Left lobe of liver (tissue), 2 donors: ENCODE measurements at places on chromosomes 2 and 18.

DNA sequence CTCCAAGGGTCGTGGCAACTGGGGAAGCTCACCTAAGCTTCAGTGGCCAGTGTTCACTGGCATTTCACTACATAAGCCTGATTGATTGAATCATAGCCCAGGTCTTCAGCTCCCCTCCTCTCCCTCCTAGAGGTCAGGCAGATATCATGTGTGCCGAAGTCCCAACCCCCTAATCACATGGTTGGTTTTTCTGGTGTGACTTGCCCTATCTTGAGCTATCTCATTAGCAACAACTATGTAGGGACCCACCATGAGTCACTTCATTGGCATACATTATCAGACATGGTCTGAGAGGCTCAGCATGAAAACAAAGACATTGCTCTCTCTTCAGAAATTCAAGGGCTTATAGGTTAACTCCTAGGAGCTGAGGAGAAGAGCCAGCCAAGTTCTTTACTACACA is 76.8 kb downstream of the LYPD1 start:
- no peak for DNase-seq

- no peak for DNase-seq
Observed at GRCh38 chr2:145905371-145905770, 1385.5 kb upstream of the ZEB2 start.

DNA sequence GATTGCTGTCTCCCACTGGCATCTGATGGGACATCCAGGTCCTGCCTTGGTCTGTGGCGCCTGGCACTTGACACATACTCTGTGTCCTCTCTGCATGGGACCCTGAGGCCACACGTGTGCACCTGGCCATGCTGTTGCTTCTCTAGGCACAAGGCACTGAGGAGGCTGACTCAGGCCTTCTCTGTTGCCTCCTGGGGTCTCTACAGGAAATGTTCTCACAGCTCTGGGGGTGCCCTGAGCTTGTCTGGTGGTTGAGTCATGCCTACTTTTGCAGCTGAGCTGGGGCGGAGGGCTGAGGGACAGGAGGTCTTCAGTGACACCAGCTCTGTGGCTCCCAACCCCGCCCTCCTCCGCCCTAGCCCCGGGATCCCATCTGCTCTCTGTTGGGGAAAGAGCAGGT is 207.0 kb upstream of the HS6ST1 start:
- DNase-seq = no peak

- DNase-seq = no peak
Observed at GRCh38 chr2:175854665-175855064, 147.4 kb downstream of the LNPK start.

DNA sequence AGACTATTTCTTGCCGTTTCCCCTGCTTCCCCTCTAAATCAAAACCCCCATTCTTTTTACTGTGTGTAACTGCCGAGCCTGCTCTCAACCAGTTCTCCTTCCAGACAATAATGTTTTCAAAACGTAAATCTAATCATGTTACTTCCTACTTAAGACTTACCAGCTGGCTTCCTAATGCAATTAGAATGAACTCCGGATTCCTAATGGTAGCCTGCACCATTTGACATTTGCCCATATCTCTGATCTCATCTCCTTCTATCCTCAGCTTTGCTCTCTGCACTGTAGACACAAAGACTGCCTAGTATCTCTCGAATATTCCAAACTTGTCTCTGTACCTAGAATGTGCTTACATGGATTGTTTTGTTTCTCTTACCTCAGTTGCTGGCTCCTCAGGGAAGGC is 12.9 kb downstream of the TTL start:
- DNase-seq = no peak

DNA sequence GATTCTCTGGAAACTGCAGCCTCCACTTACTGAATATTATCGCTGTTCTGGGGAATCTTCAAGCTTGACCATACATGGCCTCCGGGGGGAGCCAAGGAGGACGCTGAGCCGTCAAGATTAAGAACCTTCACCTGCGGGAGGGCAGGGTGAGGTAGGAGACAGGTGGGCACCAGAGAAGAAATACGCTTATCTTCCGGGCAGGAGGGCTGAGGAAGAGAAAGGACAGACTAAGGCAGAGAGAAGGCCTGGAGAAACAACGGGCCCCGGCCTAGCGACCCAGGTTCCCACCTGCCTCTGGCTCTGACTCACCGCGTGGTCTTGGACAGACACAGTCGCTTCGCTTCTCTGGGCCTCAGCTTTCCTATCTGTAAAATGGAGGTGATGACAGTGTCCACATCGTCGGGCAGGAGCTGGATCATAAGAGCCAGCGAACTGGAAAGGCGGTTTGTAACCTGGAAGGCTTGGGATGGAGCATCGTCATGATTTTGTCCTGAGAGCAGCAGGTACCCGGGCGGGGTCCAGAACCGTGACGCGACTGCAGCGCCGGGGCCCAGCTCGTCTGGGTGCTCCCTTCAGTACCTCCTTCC is 659 bp downstream of the ZNF142 start:
- no peak for DNase-seq

DNA sequence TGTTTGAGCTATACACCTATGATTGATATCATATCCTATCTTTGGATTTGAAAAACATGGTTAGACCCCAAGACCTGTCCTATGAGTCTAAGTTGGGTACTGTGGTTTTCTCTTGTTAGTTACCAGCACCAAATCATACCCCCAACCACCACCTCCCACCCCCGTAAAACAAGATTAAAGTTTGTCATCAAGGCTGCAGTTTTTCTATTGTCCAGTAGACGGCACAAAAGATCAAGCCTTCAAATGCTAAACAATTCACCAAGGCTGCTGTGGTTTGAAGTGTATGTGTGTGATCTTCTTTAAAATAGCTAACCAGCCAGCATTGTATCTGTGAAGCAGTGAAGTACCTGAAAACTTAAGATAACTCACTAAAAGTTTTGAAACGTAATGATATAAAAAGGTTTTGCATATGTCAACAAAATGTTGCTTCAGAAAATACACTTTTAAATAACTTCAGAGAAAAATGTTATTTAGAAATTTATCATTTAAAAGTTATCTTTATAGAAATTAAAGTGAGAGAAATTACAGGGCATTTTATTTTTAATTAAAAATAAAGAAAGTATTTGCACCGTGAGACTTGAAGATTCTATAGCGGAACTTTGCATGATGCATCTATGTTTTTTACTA is 5.8 kb upstream of the MEIS1 start:
- no peak for DNase-seq

- DNase-seq = no peak
Observed at GRCh38 chr2:72979896-72980295, 62.6 kb downstream of the EMX1 start.

DNA sequence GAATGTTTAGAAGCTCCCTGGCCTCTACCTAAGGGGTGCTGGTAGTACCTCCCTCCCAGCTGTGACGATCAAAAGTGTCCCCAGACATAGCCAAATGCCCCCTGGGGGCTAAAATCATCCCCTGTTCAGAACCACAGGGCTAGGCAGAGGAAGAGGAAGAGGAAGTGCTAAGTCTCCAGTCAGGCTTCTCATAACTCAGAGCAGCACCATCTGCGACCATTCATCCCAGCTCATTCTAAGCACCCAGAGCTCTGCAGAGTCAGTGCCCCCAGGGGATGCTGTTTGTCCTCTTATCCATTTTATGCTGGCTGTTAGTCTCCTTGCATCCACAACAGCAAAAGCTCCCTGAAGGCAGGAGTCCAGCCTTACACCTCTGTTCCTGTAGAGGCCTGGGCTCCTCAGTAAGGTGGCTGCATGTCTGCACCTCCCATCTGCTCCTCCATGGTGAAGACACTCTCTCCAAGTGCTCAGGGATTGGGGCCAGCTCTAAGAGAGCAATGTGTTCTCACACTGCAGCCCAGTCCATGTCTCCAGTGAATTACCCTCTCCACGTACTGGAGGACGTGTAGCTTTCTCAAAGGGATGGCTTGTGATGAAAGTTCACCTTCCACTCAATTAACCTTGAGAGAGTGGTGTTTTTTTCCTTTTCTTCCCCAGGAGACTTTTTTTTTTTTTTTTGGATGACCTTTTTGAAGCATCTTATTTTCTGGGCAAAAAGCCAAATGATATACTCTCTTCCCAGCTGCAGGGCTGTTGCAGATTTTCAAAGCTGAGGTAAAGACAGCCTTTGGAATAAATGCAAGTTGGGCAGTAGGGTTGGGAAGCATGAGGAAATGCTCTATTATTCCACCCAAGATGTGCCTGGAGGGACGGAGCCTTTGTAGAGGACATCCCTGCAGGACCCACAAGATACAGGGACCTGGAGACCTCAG is 158.9 kb upstream of the SLC14A2 start:
- DNase-seq = no peak

DNA sequence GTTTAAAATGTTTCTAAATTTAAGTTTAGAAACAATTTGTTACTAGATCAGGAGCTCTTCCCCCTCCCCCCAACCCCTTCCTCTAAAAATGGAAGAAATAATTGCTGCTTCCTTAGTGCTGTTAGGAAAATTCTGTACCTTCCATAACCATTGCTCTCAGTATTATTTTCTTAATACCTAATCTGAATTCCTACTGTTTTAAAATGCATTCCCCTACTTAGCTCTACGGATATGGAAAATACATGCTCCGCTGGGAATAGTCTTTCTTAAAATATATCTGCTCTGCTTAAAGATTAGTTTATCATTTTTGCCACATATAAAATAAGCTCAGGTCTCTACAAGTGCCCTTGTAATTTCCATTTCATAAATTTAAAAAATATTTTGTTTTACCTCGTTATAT is 215.2 kb downstream of the TGIF1 start:
- DNase-seq = no peak

- no peak for DNase-seq
Observed at GRCh38 chr2:70192516-70192915, 1.7 kb upstream of the C2orf42 start.

- DNase-seq = no peak
Observed at GRCh38 chr2:80326214-80326613, 21.7 kb upstream of the LRRTM1 start.

GRCh38 chr2:177668617-177669016 is 276.0 kb downstream of the AGPS start:
- DNase-seq = no peak

DNA sequence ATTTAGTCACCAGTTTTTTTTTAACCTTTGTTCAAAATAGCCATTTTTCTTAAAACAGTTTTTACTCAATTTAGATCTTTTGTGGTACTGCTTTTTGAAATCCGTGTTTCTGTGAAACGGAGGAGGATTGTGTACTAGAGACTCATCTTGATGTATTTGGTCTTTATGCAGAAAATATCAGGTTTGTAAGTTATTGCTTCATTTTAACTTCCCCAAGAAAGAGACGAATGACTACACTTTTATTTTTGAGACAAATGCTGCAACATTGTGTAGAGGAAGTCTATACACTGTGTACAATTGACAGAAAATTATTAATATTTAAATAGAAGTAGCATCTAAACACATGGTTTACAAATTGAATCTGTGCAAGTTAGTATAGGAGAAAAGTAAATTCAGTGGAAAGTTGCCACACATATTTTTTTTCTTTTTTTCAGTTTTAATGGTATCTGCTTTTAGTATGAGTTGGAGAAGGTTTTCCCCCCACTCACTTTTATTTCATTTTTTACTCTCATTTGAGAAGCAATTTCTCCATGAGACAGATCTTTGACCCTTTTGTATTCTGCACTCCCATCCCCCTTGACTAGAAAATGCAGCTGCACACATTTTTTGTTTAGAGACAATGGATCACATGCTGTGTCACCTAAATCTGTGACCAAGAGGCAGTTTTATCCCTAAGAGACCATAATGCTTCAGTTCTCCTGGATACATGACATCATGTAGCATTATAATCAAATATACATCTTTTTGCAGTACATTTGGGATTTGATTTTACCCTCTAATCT is 200.8 kb upstream of the STON1 start:
- no peak for DNase-seq

- DNase-seq = no peak
Observed at GRCh38 chr2:179793238-179793637, 68.2 kb downstream of the ZNF385B start.

DNA sequence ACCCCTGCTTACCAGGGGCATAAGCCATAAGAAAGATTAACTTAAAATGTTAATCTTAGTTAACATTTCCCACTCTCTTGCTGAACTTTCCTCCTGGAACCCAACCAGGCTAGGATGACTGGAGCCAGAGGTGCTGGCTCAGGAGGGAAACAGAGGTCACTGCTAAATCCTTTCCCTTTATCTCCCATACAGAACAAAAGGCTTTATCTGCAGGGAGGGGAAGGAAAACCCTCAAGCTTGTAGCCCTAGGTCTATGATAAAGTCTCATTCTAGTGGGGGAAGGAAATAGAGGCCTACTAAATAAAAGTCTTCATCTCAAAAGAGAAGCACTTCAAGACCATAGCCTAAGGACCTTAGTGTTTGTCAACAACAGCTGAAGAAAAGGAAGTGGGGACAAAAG is 18.6 kb downstream of the HIBCH start:
- DNase-seq = no peak

- DNase-seq = peak; percentile 26
Observed at GRCh38 chr2:239664216-239664810, 263.5 kb upstream of the HDAC4 start.

- DNase-seq = no peak
Observed at GRCh38 chr2:225020168-225020849, 22.0 kb downstream of the DOCK10 start.

- peak; percentile 61 for DNase-seq
Observed at GRCh38 chr2:108534584-108535356, 500 bp downstream of the LIMS1 start.

GRCh38 chr2:22290302-22290701 is 1094.7 kb upstream of the KLHL29 start:
- no peak for DNase-seq

DNA sequence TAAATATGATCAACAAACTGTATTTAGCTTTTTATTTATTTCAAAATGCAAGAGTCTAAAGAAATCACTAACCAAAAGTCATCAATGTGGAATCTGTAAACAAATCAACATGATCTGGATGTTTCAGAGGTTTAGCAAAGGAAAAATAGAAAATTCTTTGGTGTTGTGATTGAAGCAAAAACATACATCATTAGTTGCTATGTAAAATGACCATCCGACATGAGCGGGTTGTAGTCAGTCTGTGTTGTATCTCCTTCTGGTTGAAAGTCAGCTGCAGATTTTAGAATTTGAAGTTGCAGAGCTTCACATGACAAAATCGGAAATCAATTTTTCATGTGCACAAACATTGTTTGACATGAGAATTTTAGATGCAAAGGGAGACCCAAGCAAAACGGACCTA is 63.2 kb downstream of the IRS1 start:
- no peak for DNase-seq
